ENCODE measurements at places on chromosomes 2 and 18.

DNA sequence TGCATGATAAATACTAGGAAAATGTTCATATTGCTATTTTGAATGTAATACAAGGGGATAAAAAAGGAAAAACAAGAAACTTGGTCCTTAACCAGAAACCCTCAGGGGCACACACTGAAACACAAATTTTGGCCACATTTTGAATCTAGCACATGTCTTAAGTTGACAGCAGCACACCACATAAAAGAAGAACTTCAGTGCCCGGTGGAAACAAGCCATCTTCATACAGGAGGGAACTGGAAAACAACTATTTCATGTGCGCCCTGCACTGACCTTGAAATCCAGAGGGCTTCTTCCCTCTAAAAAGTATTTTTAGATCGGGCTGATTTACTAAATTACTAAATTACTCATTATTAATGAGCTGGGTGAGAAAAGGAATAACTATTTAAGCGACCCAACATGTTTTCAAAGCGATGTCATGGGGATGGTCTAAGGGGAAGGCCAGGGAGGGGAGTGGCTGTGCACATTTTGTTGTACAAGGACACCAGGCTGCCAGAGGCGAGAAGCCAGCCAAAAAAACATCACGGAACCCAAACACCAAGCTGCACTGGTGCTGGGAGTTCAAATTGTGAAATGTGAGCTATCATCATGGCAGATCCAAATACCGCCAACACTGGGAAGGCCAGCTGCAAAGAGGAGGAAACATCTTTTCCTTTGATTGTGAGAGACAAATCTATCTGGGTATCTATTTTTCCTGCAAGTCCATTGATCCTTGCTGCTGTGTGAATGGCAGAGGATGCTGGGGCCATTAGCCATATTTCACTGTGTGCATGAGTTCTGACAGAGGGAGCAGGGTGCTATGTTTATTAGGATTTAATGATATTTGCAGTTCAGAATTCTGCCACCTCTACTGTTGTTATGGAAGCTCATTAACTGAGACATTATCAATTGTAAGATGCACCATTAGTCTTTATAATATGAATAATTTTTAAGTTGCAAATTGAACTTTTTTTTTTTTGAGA, 150.7 kb upstream of the LMAN1 start:
- no peak for DNase-seq

GRCh38 chr2:1649103-1650084, 94.9 kb downstream of the PXDN start:
- no peak for DNase-seq

- no peak for DNase-seq
These were observed 36.0 kb upstream of the CCDC195 start for GRCh38 chr2:224751996-224752698.

- no peak for DNase-seq
These were observed 6.3 kb downstream of the PRLH start for GRCh38 chr2:237572742-237573101.

DNA sequence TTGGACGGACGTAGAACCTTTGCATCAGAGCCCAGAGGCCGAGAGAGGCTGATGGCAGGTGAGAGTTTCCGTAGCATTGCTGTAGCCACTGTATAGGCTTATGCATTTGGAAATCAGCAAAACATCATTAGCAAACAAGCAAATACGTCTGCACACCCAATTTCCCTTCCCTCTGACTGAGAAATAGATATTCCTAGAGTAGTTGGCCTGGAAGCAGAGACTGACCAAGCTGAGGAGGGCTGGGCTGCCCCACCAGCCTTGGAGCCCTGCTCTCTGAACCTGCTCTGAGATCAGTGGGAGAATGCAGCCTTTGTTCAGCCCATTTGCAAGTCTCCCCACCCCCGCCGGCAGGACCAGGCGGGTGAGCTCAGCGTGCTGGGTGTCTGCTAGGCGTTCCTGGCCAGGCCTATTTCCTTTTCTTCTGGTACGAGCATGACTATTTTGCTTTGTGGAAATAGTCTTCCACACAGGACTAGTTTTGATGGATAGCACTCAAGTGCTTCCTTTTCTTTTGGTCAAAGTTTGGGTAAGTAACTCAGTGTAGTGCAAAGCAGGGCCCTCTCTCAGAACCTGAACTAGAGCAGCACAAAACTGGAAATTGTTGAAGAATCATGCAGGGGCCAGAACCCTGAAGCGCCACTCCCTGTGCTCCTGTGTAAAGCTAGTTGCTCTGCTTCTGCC, 21.9 kb upstream of the RNF149 start:
- DNase-seq: no peak

Measured in forelimb muscle (tissue), 1 donor.